ENCODE measurements at places on chromosomes 3 and 15. TPM values are rescaled to one million over a fixed set of nuclear protein-coding genes. Genes with fewer than 3 reads are reported as not detected.

DNA sequence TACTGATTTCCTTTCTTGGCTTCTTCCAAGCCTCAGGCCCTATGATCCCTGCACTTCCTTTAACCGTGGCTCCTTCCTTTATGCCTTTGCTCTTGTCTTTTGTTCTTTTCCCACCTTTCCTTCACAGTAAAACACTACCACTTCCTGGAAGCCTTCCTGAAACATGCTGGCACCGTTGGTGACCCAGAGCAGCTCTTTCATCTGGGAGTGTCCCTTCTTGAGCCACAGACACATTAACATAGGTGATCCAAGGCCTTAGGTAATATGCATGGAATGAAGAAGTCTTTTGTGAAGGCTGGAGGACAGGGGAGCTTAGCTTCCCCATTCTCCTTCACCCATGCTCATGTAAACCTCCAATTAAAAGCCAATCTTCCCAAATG, 39.4 kb downstream of the AMOTL2 start:
- H3K4me3 ChIP-seq, result no peak overlapping the region
- H3K4me1 ChIP-seq, result no peaks in the 10 kb centered on the region
- H3K36me3 ChIP-seq, result no peaks in the 10 kb centered on the region

- no peak overlapping the region for H3K27ac ChIP-seq
- H3K4me3 ChIP-seq, result no peak overlapping the region
- DNase-seq, result no peak
These were observed 225.8 kb upstream of the ICE2 start for GRCh38 chr15:60704717-60705116.

- H3K36me3 ChIP-seq, result no peaks in the 10 kb centered on the region
- H3K4me3 ChIP-seq, result no peak overlapping the region
- DNase-seq, result no peak
- no peaks in the 10 kb centered on the region for H3K4me1 ChIP-seq
- no peak overlapping the region for H3K27ac ChIP-seq
These were observed 1050.5 kb downstream of the ROBO2 start for GRCh38 chr3:78090382-78090781.

GRCh38 chr15:30043211-30043655, 39.5 kb upstream of the GOLGA8J start:
- no peaks in the 10 kb centered on the region for H3K36me3 ChIP-seq
- H3K27ac ChIP-seq, result no peak overlapping the region
- no peaks in the 10 kb centered on the region for H3K4me1 ChIP-seq
- H3K4me3 ChIP-seq, result no peak overlapping the region

GRCh38 chr15:58070801-58071418, 5.4 kb upstream of the ALDH1A2 start:
- H3K4me1 ChIP-seq, result peaks cover 6% of the 10 kb centered on the region
- no peaks in the 10 kb centered on the region for H3K36me3 ChIP-seq
- H3K4me3 ChIP-seq, result no peak overlapping the region

The MESP2 gene
- total RNA-seq, result not detected

The ACP3 gene
- not detected for total RNA-seq

The CPNE9 gene
- 0.45 TPM for total RNA-seq

Data from CD4-positive, alpha-beta T cell (primary cell).